ENCODE measurements at places on chromosomes 7 and 10. TPM values are rescaled to one million over a fixed set of nuclear protein-coding genes. Genes with fewer than 3 reads are reported as not detected.
A peak's percentile ranks its signal among the peaks of the same experiment; 100 is the strongest.

- H3K36me3 ChIP-seq, result no peaks in the 10 kb centered on the region
- no peaks in the 10 kb centered on the region for H3K4me1 ChIP-seq
- peak overlapping the region; percentile 77 for H3K4me3 ChIP-seq
- H3K27ac ChIP-seq, result peak overlapping the region; percentile 95
- peak; percentile 23 for DNase-seq
Observed at GRCh38 chr10:45249978-45250693, 65.3 kb downstream of the OR13A1 start.

GRCh38 chr10:113381981-113382509, 170.8 kb upstream of the HABP2 start:
- no peak overlapping the region for H3K4me3 ChIP-seq
- H3K4me1 ChIP-seq, result peaks cover 11% of the 10 kb centered on the region
- H3K36me3 ChIP-seq, result no peaks in the 10 kb centered on the region
- peaks cover 52% of the 10 kb centered on the region for H3K27me3 ChIP-seq
- H3K27ac ChIP-seq, result no peak overlapping the region

GRCh38 chr10:80487791-80488538, 33.9 kb downstream of the TSPAN14 start:
- H3K27ac ChIP-seq, result peak overlapping the region; percentile 12
- H3K36me3 ChIP-seq, result peaks cover 27% of the 10 kb centered on the region
- H3K4me1 ChIP-seq, result peaks cover 31% of the 10 kb centered on the region
- no peaks in the 10 kb centered on the region for H3K27me3 ChIP-seq

GRCh38 chr10:17235136-17235535, 7.1 kb downstream of the VIM start:
- H3K4me3 ChIP-seq, result no peak overlapping the region
- peaks cover 9% of the 10 kb centered on the region for H3K4me1 ChIP-seq
- no peak overlapping the region for H3K27ac ChIP-seq
- peaks cover 4% of the 10 kb centered on the region for H3K27me3 ChIP-seq
- peaks cover 11% of the 10 kb centered on the region for H3K36me3 ChIP-seq

GRCh38 chr7:51369746-51370145, 53.1 kb upstream of the COBL start:
- H3K4me3 ChIP-seq, result no peak overlapping the region
- peaks cover 9% of the 10 kb centered on the region for H3K27me3 ChIP-seq
- no peaks in the 10 kb centered on the region for H3K36me3 ChIP-seq
- H3K27ac ChIP-seq, result no peak overlapping the region
- H3K4me1 ChIP-seq, result peaks cover 4% of the 10 kb centered on the region

GRCh38 chr10:106978756-106979155, 185.8 kb downstream of the SORCS1 start:
- H3K4me3 ChIP-seq, result no peak overlapping the region
- no peak overlapping the region for H3K27ac ChIP-seq
- H3K4me1 ChIP-seq, result peaks cover 20% of the 10 kb centered on the region
- peaks cover 1% of the 10 kb centered on the region for H3K36me3 ChIP-seq

- peaks cover 4% of the 10 kb centered on the region for H3K4me1 ChIP-seq
- H3K27me3 ChIP-seq, result no peaks in the 10 kb centered on the region
- H3K4me3 ChIP-seq, result no peak overlapping the region
- DNase-seq, result no peak
- H3K36me3 ChIP-seq, result peaks cover 21% of the 10 kb centered on the region
Observed at GRCh38 chr7:112307506-112307905, 101.0 kb downstream of the ZNF277 start.

Gene TUBB8
- total RNA-seq, result 0.77 TPM

DNA sequence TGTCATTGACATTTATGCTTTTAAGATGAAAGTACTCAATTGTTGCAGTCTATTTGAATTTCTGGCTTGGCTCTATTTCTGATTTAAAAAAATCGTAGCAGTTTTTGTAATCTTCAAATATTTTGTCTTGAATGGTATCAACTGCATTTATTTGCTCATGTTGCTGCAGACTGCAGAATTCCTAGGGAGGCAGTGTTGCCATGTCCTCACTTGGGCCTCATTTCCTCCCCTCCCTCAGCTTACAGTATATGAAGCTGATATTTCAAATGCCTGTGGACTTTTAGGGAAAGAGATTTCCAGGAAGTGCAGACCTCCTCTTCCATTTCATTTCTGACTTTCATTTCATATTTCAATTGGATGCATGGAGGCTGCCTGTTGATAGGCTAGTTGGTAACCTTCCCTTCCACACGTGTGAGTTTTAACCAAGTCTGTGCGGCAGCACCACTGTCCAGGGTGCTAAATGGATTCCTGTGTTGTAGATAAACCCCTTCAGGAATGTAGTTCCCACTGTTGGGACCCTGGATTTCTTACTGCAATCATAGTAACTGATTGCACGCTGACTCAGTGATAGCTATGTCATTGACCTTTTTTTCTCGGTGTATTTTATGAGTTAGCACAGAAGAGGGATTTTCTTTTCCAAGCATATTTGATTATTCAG, 17.5 kb downstream of the VPS50 start:
- H3K36me3 ChIP-seq, result no peaks in the 10 kb centered on the region
- H3K4me1 ChIP-seq, result no peaks in the 10 kb centered on the region
- no peak overlapping the region for H3K4me3 ChIP-seq
- no peak overlapping the region for H3K27ac ChIP-seq

DNA sequence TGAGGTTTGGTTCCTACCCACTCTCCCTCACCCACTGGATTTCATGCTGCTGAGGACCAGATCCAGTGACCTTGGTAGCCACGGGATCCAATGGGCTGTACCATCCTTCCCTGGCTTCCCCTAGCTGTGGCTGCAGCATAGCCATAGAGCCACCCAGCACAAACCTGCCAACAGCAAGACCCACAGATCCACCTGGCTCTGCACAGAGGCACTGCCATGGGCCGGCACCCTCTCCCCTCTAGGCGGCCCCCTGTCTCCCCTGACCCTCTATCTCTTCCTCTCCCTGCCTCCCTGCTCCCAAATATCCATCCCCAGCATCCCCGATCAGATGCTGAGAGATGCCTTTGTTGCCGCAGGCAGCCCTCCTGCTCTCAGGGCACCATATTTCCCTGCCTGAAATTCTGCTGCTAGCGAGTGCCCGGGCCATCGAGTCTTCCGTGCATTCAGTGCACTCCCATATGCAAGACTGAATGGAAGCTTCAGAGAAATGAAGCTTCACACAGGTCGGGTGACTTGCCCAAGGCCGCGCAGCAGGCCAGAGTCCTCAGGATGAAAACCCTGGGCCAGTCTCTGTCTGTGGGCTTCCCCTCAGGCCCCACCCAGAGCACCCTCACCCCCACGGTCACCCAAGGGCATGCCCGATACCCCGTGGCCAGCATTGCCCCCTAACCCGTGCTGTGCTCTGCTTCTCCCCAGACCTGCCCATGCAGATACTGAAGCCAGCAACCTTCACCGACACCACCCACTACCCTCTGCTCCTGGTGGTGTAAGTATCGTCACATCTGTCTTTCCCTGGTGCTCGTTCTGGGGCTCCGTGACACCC, 130.8 kb downstream of the PAXIP1 start:
- no peak for DNase-seq
- H3K4me1 ChIP-seq, result peaks cover 12% of the 10 kb centered on the region
- H3K27me3 ChIP-seq, result peaks cover 29% of the 10 kb centered on the region
- H3K4me3 ChIP-seq, result no peak overlapping the region
- no peak overlapping the region for H3K27ac ChIP-seq

- H3K4me1 ChIP-seq, result peaks cover 2% of the 10 kb centered on the region
- H3K4me3 ChIP-seq, result no peak overlapping the region
- no peaks in the 10 kb centered on the region for H3K27me3 ChIP-seq
- DNase-seq, result no peak
- peaks cover 15% of the 10 kb centered on the region for H3K36me3 ChIP-seq
- H3K27ac ChIP-seq, result no peak overlapping the region
Observed at GRCh38 chr7:133313575-133313974, 60.7 kb downstream of the EXOC4 start.

DNA sequence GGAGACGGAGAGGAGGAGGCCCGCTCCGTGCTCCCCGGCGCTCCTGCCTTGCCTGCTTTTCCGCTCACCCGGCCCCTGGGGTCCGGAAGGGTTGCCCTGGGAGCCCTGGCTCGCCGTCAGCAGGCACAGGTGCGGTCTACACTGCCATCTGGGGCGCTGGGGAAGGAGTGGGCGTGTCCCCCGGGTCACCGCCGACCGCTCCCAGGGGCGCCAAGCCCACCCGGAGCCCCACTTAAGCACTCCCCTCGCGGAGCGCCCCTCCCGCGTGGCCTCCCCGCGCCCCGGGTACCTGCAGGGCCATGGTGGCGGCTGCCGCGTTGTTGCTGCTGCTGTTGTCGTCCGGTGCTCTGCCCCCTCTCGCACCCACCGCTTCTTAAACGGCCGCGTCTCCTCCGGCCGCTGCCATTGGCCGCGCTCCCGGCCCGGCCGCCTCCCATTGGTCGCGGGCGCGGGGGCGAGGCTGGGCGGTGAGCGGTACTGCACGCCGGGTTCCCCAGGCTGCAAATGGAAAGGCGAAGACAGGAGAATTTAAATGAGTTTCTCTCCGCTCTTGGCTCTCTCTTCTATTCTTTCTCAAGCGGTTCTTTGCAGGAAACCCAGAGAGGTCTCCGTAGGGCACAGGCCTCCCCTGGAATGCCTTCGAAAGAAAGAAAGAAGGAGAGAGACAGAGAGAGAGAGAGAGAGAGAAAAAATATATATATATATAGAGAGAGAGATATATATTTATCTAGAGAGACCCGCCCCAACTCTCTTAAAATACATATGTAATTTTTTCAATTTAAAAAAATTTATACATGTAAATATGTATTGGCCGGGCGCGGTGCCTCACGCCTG, at the start of gene ACBD7:
ACBD7 (minus strand) TSS at position 349 of the 834 bp plus-strand sequence; CDS start at position 301, 48 bp downstream.
- H3K27me3 ChIP-seq, result peaks cover 10% of the 10 kb centered on the region
- no peak within 1 kb of the TSS for H3K27ac ChIP-seq
- DNase-seq, result peak; percentile 77
- H3K4me3 ChIP-seq, result peak within 1 kb of the TSS; percentile 68

- no peaks in the 10 kb centered on the region for H3K4me1 ChIP-seq
- H3K27me3 ChIP-seq, result no peaks in the 10 kb centered on the region
- no peak overlapping the region for H3K4me3 ChIP-seq
- H3K36me3 ChIP-seq, result no peaks in the 10 kb centered on the region
Observed at GRCh38 chr7:158488181-158488971, 99.2 kb downstream of the PTPRN2 start.

Gene CYP3A5
- total RNA-seq, result 4.2 TPM

- peak; percentile 22 for DNase-seq
- no peaks in the 10 kb centered on the region for H3K27me3 ChIP-seq
- H3K36me3 ChIP-seq, result peaks cover 1% of the 10 kb centered on the region
Observed at GRCh38 chr7:46015107-46015868, 94.2 kb upstream of the IGFBP3 start.

Gene PIK3CG
- total RNA-seq, result not detected

GRCh38 chr10:17891435-17891834, 60.3 kb upstream of the SLC39A12 start:
- no peak overlapping the region for H3K4me3 ChIP-seq
- no peak for DNase-seq
- H3K27me3 ChIP-seq, result peaks cover 3% of the 10 kb centered on the region
- H3K27ac ChIP-seq, result no peak overlapping the region
- H3K36me3 ChIP-seq, result no peaks in the 10 kb centered on the region
- H3K4me1 ChIP-seq, result no peaks in the 10 kb centered on the region

Gene AGMO
- total RNA-seq, result 0.27 TPM

GRCh38 chr10:95339863-95340262, 49.1 kb upstream of the PDLIM1 start:
- peaks cover 6% of the 10 kb centered on the region for H3K36me3 ChIP-seq
- no peak for DNase-seq
- H3K27me3 ChIP-seq, result no peaks in the 10 kb centered on the region
- no peak overlapping the region for H3K4me3 ChIP-seq
- peaks cover 2% of the 10 kb centered on the region for H3K4me1 ChIP-seq

Gene ZNF117
- total RNA-seq, result 63.3 TPM

- H3K36me3 ChIP-seq, result peaks cover 6% of the 10 kb centered on the region
- no peaks in the 10 kb centered on the region for H3K27me3 ChIP-seq
- H3K27ac ChIP-seq, result peak overlapping the region; percentile 91
- DNase-seq, result no peak
Observed at GRCh38 chr10:124722798-124723783, 21.1 kb downstream of the FAM53B start.

Gene CAMK2B
- 9.3 TPM for total RNA-seq

Gene BAIAP2L1
- total RNA-seq, result 32.7 TPM

GRCh38 chr10:3057946-3058345, 9.4 kb upstream of the PFKP start:
- H3K4me3 ChIP-seq, result no peak overlapping the region
- H3K27me3 ChIP-seq, result peaks cover 38% of the 10 kb centered on the region
- no peaks in the 10 kb centered on the region for H3K4me1 ChIP-seq
- H3K36me3 ChIP-seq, result no peaks in the 10 kb centered on the region

Gene MCU
- total RNA-seq, result 66.2 TPM

GRCh38 chr10:6607182-6607581, 27.1 kb upstream of the PRKCQ start:
- DNase-seq, result no peak
- no peaks in the 10 kb centered on the region for H3K36me3 ChIP-seq
- peaks cover 23% of the 10 kb centered on the region for H3K27me3 ChIP-seq
- H3K27ac ChIP-seq, result no peak overlapping the region

- peaks cover 9% of the 10 kb centered on the region for H3K4me1 ChIP-seq
- DNase-seq, result no peak
- no peak overlapping the region for H3K4me3 ChIP-seq
- H3K27me3 ChIP-seq, result peaks cover 3% of the 10 kb centered on the region
- no peak overlapping the region for H3K27ac ChIP-seq
Observed at GRCh38 chr7:27697861-27698430, 35.3 kb upstream of the HIBADH start.

Gene PTPRN2
- 9.4 TPM for total RNA-seq

Gene SHTN1
- total RNA-seq, result 46.9 TPM

GRCh38 chr10:101959346-101959916, 96.5 kb downstream of the ARMH3 start:
- peaks cover 11% of the 10 kb centered on the region for H3K4me1 ChIP-seq
- no peaks in the 10 kb centered on the region for H3K27me3 ChIP-seq
- peaks cover 13% of the 10 kb centered on the region for H3K36me3 ChIP-seq
- no peak for DNase-seq
- H3K27ac ChIP-seq, result no peak overlapping the region

Gene OR2A7
- total RNA-seq, result 9.3 TPM

DNA sequence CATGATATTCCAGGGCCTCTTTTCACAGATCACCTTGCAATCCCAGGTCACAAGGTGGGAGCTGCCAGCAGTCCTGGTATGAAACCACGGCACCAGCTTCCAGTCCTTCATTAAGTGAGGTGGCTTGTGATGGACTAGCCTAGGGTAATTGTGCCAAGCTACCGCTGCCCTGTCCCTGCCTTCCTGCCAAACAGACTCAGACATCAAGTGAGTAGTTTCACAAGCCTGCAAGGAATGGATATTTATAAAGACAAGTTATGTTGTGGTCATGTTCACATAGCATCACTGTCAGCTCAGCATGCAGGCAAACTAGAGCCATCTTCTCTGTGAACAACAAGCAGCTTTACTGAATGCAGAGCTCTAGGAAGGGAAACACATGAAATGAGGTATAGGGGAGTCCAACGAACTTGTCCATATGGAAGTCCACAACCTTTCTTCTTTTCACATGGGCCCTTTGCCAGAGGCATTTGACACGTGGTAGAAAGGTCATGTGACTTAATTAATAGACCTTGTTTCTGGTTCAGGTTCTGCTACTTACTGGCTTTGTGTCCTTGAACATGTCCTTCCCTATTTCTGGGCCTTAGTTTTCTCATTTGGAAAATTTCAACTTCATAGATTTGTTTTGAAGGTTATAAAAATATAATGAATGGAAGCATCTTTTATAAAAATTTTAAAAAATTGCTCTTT, 1061.2 kb downstream of the KCNMA1 start:
- H3K4me3 ChIP-seq, result no peak overlapping the region
- peaks cover 2% of the 10 kb centered on the region for H3K27me3 ChIP-seq
- H3K27ac ChIP-seq, result no peak overlapping the region
- H3K36me3 ChIP-seq, result peaks cover 2% of the 10 kb centered on the region

GRCh38 chr10:95963991-95964389, 56.2 kb downstream of the CC2D2B start:
- H3K4me1 ChIP-seq, result peaks cover 3% of the 10 kb centered on the region
- no peak overlapping the region for H3K27ac ChIP-seq
- no peaks in the 10 kb centered on the region for H3K36me3 ChIP-seq
- no peaks in the 10 kb centered on the region for H3K27me3 ChIP-seq
- H3K4me3 ChIP-seq, result no peak overlapping the region

GRCh38 chr7:155439311-155440017, 18.5 kb upstream of the EN2 start:
- H3K36me3 ChIP-seq, result no peaks in the 10 kb centered on the region
- no peaks in the 10 kb centered on the region for H3K4me1 ChIP-seq
- no peak overlapping the region for H3K4me3 ChIP-seq
- no peak for DNase-seq

Measured in progenitor cell of endocrine pancreas (in vitro differentiated cells).